ENCODE measurements at places on chromosomes 6 and 20.

- no peak for DNase-seq
These were observed 60.1 kb upstream of the PLEKHG1 start for GRCh38 chr6:150539568-150539967.

- DNase-seq: peak; percentile 16
These were observed 56.4 kb downstream of the REPS1 start for GRCh38 chr6:138931660-138932059.

- no peak for DNase-seq
These were observed 15.3 kb upstream of the BPIFB1 start for GRCh38 chr20:33267701-33268100.

DNA sequence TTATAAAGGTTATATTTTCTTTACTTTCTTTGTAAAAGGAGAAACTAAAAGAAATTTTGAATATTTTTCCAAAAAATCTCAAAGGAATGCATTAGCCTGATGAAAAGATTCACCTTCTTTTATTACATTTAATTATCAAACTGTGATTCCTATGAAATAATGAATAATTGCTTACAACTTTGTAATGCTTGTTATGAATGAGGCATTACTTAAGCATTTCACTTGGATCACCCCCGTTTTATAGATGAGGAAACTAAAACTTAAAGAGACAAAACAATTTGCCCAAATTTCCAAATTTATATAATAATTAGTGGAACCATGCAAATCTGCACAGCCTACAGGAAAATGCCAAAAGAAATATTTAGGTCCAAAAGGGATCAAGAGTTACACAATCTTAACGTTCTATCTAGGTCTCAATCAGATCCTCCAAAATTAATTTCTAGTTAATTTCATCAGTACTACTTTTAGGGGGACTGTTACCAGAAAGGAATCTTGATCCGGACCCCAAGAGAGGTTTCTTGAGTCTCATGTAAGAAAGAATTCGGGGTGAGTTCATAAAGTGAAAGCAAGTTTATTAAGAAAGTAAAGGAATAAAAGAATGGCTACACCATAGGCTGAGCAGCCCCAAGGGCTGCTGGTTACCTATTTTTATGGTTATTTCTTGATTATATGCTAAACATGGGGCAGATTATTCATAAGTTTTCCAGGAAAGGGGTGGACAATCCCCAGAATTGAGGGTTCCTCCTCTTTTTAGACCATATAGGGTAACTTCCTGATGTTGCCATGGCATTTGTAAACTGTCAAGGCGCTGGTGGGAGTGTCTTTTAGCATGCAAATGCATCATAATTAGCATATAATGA lies 288.0 kb downstream of the ADGB start:
- DNase-seq: no peak

DNA sequence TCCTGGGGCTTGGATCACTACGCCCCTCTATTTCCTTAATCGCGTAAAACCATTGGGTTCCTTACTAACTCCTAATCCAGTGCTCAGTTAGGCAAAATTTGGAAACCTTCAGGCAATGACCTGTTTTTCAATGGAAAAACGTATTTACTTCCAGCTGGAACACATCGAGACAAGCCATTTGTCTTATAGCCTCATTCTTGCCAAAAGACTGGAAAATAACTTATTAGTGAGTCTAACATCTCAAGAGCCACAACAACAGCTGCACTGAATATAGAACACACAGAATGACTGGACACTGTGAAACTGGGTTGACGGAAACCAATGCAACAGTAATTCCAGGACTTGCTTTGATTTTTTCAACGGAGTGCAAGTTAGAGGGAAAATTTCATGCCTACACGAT lies 125.2 kb upstream of the MAP3K7 start:
- no peak for DNase-seq

- no peak for DNase-seq
These were observed 102.8 kb upstream of the SGK1 start for GRCh38 chr6:134420614-134421181.

DNA sequence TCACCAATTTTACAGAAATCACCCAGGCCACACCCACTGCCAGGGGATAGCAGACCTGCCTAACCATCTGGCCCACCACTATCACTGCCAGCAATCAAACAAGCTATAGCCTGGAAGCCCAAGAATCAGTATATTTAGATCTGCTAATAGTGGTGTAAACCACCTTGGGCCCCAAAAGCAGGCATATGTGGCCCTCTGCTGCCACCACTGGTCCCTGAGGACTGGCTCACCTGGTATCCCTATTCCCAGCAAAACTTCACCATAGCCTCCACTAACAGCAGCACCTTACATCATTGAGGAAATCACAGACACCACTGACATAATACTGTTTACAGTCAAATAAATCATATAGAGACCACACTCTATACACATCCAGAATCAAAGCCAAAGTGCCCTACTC lies 880.4 kb upstream of the MAN1A1 start:
- no peak for DNase-seq

- peak; percentile 77 for DNase-seq
These were observed 53.7 kb downstream of the JARID2 start for GRCh38 chr6:15299430-15300131.

- DNase-seq: no peak
These were observed 29.4 kb downstream of the NR2E1 start for GRCh38 chr6:108195209-108195608.

GRCh38 chr6:45780523-45780922 lies 235.1 kb downstream of the CLIC5 start:
- DNase-seq: no peak

GRCh38 chr20:49344975-49345374 lies 67.1 kb upstream of the ZNFX1 start:
- DNase-seq: no peak

GRCh38 chr6:168148231-168148849 lies 69.3 kb upstream of the FRMD1 start:
- no peak for DNase-seq

GRCh38 chr20:4130404-4131189 lies 115.2 kb upstream of the RNF24 start:
- no peak for DNase-seq

DNA sequence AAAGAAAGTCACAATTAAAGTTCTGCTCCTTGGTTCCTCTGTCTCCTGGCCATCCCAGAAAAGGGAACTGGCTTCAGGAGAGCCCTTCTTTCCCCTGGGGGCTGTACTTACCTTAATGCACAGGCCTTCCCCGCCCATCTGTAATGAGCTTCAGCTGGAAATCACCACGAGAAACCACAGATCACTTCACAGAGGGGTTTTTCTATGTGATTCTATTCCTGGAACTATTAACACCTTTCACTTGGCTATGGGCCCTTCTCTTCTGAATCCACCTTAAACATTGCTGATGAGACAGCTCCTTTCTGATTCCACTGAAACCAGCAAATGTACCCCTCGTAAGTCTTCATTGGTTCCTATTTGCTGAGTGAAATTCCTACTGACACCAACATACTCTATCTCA lies 80.7 kb downstream of the FOXF2 start:
- DNase-seq: peak; percentile 47

DNA sequence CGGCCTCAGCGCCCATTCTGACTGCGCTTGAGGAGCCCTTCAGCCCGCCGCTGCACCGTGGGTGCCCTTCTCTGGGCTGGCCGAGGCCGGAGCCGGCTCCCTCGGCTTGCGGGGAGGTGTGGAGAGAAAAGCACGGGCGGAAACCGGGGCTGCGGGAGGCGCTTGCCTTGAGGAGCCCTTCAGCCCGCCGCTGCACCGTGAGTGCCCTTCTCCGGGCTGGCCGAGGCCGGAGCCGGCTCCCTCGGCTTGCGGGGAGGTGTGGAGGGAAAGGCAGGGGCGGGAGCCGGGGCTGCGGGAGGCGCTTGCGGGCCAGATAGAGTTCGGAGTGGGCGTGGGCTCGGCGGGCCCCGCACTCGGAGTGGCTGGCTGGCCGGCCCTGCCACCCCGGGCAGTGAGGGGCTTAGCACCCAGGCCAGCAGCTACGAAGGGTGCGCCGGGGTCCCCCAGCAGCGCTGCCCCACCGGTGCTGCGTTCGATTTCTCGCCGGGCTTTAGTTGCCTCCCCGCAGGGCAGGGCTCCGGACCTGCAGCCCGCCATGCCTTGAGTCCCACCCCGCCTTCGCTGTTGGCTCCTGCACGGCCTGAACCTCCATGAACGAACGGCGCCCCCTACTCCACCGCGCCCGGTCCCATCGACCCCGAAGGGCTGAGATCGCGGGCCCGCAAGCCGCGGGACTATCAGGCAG lies 45.7 kb upstream of the MCUR1 start:
- DNase-seq: no peak

DNA sequence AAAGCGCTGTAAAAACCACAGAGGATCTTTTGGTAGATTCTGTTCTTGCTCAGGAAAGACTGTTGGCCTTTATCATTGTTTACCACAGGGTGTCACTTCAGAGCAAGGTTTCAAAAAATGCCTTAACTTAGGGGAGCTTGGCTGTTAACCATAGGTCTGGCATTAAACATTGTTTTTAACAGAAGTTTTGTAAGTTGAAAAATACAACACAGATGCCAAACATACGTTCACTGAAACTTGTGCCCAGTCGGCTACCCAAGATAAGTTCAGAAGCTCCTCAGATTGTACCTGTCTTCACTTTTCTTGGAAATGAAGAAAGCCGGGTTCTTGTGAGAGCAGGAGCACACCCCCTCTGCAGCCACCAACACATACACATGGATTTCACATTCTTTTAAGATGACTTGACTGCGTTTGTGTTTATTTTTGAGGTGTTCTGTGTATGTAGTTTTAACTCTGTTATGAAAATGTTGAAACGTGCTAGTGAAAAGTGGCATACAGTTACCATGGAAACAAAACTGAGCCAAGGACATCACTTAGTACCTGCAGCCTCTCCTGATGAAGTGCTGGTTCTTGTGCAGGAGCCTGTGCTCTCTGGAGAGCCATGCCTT lies 64.9 kb downstream of the SYCP2L start:
- DNase-seq: peak; percentile 37

DNA sequence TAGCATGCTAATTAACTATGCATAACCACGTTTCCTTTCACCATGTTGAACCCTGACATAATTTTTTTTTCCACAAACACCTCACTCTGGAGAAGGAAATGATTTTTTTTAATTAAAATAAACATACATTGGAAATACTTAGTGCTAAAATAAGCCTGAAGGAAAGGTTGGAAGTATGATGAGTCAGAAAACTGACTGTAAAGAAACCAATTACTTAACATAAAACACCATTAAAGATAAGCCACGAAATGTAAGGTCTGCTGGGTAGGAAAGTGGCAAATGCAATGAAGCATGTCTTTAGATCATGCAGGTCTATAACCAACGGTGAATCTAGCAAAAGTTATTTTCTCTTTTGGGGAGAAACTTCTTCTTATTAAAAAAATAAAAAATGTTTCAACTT lies 47.5 kb downstream of the OPRM1 start:
- no peak for DNase-seq

All from GM10248 (cell line).